ENCODE measurements at places on chromosomes 13 and 19.

GRCh38 chr13:20848944-20849343 lies 53.6 kb downstream of the XPO4 start:
- no peak for DNase-seq

DNA sequence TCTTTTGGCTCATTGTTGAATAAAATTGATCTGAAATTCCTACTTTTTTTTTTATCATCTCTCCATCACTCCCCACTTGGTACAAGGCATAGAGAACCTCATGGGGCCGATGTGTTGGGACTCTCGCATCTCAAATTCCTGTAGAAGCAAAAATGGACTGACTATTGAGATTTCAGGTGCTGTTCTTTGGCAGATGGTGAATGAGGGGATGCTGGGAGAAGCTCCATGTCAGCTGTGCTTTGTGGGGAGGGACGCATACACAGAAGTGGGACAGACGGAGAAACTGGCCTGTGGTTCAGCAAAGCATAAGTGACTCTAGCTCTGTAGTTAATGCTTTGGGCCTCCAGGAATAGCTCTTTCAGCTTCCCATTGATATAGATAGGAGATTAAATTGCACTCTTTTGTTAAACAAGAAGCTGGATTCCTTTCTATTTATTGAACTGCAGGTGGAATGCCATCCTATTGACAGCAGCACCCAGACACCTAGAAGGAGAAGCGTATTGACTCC lies 194.5 kb upstream of the RNF113B start:
- no peak for DNase-seq

- DNase-seq = peak; percentile 81
Measured at GRCh38 chr19:42184401-42184861, 33.0 kb downstream of the DEDD2 start.

- DNase-seq = no peak
Measured at GRCh38 chr13:44092078-44092970, 212.6 kb downstream of the LACC1 start.

DNA sequence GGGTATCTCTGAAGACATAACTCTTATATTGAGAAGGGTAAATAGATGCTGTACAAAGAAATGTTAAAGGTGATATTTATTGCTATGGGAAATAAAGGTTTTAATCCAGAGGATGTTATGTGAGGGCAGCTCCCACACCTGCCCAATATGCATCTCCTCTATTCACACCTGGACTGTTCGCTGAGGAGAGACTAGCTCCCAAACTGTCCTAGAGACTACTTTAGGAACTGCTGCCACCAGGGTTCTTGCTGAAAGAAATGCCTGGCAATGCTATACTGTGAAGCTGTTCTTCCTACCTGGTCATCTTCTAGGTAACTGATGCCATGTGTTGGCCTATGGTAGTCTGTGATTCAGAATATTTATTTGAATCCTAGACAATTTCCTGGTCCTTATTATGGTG lies 1421.5 kb upstream of the SPRY2 start:
- DNase-seq = no peak

- DNase-seq = no peak
Measured at GRCh38 chr19:33186431-33187182, 7.5 kb upstream of the LRP3 start.

- peak; percentile 58 for DNase-seq
Measured at GRCh38 chr19:54172471-54173358, at the start of gene TMC4. Gene TMC4, minus strand, starts transcription at chr19:54173160. Its CDS starts 43 bp downstream, at chr19:54173117.

GRCh38 chr13:99984461-99985240 lies 3.1 kb downstream of the ZIC2 start:
- DNase-seq = no peak

DNA sequence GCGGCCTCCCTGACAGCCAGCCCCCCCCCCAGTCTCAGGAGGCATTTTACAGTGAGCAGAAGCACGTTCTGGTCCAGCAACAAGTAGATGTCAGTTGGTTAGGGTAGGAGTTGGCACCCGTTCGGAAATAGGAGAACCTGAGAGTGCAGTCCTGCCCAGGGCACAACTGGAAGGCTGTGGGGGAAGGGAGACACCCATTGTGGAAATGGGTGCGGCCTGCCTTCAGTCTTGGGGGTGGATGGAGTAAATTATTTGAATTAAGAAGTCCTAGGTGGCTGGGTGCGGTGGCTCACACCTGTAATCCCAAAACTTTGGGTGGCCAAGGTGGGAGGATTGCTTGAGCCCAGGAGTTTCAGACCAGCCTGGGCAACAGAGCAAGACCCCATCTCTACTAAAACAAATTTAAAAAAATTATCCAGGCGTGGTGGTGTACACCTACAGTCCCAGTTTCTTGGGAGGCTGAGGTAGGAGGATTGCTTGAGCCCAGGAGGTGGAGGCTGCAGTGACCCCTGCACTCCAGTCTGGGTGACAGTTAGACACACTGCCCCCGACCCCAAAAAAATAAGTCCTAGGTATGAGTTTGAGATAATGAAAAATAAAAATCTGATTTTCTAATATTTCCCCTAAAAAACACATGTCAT lies 1.2 kb downstream of the CIRBP start:
- no peak for DNase-seq

DNA sequence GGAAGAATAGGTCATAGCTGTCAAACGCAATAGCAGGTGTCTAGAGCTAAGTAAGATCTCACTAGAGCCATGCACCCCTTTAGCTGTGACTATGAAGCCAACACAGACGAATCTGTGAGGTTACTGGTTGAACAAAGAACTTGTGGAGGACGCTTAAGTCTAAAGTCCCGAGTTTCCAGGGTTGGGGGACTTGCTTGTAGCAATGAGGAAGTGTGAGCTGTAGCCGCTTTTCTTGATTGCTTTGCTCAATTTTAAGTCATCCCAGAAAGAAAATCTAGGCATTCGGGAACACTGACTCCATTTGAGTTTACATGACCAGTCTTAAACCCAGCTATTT lies 1.6 kb downstream of the GPC5 start:
- DNase-seq = no peak

- DNase-seq = no peak
Measured at GRCh38 chr13:26522571-26522970, 34.9 kb upstream of the WASF3 start.

- no peak for DNase-seq
Measured at GRCh38 chr13:103537616-103538015, 471.4 kb upstream of the SLC10A2 start.

- no peak for DNase-seq
Measured at GRCh38 chr13:52830946-52831345, 17.5 kb downstream of the PCDH8 start.

DNA sequence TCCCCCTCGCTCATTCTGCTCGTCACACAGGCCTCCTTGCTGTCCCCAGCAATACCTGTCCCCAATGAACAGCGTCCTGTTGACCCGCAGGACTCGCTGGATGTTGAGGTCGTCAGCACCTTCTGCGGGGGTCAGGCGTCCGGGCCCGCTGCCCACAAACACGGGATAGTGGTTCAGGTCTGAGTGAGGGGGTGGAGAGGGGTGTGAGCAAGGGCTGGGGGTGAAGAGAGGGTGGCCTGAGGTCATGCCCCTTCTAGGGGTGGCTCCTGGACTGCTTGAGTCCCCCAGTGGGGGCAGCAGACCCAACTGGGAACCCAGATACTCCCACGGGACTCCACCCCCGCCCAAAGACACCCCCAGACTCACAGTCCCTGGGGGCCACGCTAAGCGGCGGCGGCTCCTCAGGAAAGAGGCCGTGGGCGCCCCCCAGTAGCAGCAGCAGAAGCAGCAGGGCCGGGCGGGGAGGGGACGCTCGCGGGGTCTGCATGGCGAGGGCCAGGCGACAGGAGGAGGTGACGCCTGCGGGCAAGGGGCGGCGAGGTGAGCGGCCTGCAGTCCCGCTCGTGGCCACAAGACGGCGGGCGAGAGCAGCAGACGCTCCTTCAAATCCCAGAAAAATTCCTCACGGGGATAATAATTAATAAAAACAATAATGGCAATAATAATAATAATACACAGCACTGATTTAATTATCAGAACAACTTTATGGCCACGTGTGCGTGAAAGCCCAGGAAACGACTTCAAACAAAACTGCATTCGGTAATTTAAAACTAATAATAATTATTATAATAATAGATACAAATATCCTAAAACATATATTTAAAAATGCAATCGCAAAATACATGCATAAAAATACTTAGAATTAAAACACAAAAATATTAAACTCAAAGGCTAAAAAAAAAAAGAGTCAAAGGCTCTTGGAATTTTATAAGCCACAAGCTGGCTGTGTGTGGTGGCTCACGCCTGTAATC lies 1.2 kb downstream of the SEMA6B start:
- DNase-seq = no peak

DNA sequence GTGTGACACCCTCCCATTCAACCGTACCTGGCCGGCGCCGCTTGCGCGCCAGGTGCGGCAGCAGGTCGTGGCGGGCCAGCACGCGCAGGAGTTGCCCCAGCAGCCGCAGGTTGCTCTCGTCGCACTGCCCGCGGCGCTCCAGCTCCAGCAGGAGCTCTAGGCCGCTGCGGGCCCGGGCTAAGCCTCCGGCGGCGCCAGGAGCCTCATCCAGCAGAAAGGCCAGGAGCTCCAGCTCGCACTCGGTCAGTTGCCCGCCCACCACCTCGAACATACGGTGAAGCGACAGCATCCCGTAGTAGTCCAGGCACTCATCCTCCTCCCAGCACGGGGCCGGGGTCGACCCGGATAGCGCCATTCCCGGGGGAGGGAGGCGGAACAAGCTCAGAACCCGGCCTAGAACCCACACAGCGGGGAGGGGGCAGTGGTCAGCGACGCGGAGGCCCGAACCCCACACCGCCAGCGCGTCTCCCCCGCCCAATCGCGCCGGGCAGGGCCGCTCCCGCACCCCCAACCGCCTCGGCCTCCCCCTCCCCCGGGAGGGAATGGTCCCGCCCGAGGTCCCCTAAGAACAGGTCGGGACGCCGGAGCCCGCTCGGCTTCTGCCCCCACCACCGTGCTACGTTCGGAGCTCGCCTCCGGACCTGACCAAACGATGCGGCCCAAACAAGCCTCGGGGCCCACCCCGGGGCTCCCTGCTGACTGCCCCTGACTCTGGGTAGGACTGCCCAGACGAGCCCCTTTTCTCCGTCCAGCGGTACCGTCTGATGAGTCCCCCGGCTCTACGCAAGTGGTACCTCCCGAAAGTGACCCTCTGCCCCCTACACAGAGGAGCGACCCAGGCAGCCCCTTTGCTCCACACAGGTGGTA lies 591 bp downstream of the DEDD2 start:
- peak; percentile 28 for DNase-seq

- no peak for DNase-seq
Measured at GRCh38 chr19:48491793-48492123, 19.9 kb downstream of the LMTK3 start.

DNA sequence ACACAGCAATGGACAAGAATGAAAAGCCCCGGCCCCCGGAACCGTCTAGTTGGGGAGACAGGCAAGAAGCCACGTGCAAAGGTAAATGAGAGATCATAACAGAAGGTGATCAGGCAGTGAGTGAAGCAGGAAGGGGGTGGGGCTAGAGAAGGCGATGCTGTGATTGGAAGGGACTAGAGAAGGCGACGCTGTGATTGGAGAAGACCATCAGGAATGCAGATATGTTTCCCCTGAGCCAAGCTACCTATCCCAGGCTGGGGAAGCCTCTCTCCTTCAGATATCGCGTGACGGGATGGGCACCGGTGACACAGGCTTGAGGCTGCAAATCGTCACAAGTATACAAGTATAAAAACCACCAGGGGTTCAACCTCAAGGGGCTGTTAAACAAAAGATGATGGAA lies 21.8 kb downstream of the DCAF15 start:
- no peak for DNase-seq

- DNase-seq = peak; percentile 28
Measured at GRCh38 chr13:72886272-72887067, 104.5 kb downstream of the PIBF1 start.

DNA sequence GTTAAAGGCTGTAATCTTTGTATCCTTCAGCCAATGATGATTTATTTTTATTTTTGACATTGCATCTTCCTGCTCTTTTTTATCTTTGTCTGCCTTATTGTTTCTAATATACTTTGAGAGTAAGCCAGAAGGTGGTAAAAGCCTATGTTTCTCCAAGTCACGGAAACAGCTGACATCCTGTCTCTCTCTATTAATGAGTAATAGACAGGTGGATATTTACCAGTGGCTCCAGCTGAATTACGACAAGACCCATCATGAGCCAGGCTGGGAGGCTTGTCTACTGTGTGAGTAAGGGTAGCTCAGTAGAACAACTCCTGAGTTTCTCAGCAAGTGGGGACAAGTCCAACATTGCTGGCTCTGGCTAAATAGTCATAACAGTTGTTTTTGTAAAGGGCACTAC lies 166.6 kb downstream of the NDFIP2 start:
- DNase-seq = no peak

GRCh38 chr19:37007587-37008220 lies 70.5 kb upstream of the ZNF420 start:
- DNase-seq = peak; percentile 58

DNA sequence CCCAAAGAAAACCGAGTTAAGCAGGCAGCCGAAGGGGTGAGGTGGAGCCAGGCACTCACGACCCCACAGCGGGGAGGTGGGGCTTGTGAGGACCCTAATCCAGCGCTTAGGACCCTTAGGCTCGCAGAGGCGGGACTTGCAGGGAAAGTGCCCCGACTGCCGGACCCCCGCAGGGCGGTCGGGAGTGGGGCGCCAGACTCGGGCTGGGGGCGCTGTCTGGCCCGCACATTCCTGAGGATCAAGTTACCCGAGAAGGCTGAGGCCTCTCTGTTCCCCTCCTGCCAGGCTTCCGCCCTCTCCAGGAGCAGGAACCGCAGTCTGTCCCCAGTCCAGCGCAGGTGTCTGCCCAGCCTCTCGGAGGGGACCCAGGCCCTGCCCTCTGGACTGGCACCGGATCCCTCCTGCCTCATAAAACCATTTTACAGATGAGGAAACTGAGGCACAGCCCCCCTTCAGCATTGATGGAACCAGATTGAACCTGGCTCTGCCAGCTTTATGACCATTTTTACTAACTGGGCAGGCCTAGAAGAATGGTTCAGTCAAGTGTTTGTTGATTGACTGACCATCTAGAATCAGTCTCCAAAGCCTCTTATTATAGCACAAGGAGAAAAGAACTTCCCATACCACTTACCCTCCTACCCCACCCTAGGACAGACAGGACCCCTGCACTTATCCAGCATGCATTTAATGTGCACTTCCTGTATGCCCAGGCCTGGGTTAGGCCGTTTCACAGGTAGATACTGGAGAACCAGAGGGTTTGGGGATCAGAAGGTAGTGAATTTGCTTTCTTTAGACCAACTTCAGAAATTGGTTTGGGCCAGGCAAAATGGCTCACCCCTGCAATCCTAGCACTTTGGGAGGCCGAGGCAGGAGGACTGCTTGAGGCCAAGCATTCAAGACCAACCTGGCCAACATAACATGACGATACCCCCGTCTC lies 6.7 kb upstream of the JUND start:
- no peak for DNase-seq

DNA sequence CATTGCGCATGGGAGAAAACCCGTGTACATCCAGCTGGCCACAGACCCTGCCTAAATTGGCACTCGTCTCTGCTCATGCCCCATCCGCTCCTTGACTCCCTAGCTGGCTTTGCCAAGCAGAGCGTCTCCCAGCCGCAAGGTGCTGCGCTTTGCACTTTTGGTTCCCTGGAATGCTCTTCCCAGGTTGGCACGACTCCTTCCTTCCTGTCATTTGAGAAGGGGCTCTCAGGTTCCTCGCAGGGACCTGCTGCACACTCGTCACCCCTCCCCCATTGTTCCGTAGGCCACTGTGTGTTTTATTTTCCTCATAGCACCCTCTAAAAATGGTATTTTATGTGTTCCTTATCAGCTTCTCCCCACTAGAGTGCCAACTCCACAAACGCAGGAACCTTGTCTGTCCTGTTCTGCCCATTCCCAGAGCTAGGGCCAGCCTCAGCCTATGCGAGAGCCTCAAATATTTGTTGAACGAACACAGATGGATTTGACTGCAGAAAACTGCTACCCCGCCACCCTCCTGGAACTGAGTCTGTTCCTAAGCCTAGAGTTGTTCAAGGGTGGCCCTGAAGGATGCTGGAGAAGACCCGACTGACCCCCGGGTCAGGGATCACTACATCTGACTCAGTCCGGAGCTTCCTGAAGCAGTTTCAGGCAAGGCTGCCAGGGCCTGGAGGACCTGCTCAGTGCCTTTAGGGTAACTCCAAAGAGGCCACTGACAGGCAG lies 8.4 kb upstream of the CEBPA start:
- no peak for DNase-seq
